Foreskin keratinocyte (primary cell): ENCODE measurements at places on chromosomes 13 and 19. TPM values are rescaled to one million over a fixed set of nuclear protein-coding genes. Genes with fewer than 3 reads are reported as not detected.

NLRP4 gene
- total RNA-seq: not detected in 2 replicates

RASL11A gene
- total RNA-seq: 2.0 and 2.3 TPM in 2 replicates

ZNF555 gene
- total RNA-seq: 4.3 and 4.4 TPM in 2 replicates

DNA sequence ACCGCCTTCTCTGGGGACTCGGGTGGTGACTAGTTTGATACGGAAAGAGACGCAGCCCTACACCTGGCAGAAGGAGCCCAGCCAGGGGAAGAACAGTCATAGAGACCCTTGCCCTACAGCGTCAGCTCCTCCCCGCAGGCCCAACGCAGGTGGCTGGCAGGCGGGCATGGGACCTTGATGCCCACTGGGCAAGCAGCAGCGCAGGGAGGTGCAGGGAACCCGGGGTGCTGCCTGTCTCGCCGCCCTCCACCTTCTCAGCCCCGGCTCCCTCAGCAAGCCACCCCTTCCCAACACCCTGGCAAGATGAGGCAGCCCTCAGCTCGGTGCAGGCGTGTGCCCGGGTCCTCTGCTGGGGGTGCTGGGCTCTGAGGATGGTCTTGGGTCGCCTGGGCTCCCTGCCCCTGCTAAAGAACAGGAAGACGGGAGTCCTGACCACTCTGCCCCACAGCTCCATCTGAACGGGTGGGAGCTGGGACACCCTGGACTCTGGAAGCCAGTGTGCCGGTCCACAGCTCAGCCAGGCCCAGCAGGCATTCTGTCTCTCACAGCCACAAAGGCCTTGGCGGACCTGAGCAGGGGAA, 9.0 kb downstream of the MIER2 start:
- no peak for DNase-seq

GRCh38 chr19:57720878-57721277, 6.5 kb downstream of the ZNF671 start:
- DNase-seq: no peak

DNA sequence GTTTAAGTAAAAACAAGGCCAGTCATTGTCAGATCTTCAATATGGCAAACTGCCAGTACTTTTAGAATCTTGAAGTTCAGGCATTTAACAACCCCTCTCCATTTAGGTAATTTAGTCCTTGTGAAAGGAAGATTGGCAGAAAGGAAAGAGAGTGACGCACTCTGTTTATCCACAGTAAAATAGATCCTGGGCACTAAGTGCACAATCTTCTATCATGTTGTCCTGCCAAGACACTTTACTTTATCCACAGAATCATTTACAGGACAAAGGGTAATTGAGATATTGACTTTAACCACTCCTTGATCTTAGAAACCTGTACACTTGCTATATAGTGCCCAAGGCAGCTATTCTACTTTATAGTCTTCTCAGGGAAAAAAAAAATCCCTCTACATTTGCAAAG, 786.4 kb upstream of the SLITRK1 start:
- no peak for DNase-seq

- DNase-seq: no peak
These were observed 46.1 kb downstream of the LATS2 start for GRCh38 chr13:21015284-21015683.

- DNase-seq: no peak
These were observed 302.7 kb downstream of the FGF9 start for GRCh38 chr13:21973437-21974125.

DNA sequence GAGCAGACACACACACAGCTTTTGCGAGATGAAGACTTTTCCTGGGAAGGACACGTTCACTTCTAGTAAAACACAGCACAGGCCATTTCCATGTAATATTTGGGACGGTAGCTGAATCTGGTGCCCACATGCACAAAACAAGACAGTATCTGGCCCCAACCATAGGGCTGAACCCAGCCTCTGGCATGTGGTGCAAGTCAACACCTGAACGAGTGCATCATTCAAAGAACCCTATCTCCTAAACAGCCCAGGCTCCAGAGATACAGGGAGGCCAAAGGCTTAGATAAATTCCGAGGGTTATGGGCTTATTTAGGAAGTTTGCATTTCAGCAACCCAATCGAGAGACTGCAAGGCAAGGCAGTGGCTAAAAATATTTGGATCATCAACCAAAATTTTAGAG, 2.7 kb upstream of the TFDP1 start:
- DNase-seq: no peak

DNA sequence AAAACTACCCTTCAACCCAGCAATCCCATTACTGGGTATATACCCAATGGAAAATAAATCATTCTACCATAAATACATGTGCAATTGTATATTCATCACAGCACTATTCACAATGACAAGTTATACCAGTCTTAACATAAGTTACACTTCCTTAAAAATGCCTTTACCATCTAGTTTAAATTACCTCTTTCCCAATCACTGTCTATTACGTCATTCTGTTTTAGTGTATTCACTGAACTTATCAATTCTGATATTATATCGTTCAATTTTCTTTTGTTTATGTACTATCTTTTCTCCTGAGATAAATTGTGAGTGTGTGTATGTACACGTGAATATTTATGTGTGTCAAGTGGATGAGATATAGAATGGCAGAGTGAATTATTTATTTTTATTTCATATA, 1416.8 kb downstream of the OLFM4 start:
- DNase-seq: no peak

DNA sequence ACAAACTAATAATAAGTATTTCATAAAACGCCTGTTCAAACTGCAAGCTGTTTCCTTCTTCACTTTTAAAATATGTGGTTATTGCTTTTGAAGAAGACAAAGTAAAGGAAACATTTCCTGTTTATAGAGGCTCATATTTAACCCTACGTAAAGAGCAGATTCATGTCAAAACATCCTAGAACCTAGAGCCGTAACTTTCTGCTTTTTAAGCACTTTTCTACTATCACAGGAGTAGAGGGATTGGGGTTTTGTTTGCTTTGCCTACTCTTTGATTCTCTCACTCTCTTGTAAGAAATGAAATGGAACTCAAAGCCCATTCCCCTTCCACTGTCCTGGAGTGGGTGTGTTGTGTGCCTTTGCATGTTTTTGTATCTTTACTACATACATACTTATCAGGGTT, 54.0 kb upstream of the GPR183 start:
- no peak for DNase-seq

- no peak for DNase-seq
These were observed 4.7 kb upstream of the TMPRSS9 start for GRCh38 chr19:2355168-2356035.

- DNase-seq: no peak
These were observed 7.6 kb downstream of the CAPN12 start for GRCh38 chr19:38736413-38737280.

DNA sequence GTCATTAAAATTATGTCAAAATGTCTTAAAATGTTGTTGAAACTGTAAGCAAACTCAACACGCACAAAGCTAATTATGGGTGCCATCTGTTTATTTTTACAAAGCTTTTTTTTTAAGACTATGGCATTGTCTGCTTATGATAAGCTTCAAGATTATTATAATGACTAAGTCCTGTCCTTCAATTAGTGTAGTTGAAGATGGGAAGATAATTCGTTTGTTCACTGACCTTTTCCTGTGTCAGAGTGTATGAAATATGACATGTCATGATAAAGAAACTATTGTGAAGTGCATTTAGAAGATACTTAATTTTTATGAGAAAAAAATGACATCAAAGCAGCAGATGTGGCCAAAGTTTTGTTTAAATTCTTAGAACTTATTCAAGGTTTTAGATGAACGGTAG, 211.3 kb downstream of the PCCA start:
- DNase-seq: no peak

DNA sequence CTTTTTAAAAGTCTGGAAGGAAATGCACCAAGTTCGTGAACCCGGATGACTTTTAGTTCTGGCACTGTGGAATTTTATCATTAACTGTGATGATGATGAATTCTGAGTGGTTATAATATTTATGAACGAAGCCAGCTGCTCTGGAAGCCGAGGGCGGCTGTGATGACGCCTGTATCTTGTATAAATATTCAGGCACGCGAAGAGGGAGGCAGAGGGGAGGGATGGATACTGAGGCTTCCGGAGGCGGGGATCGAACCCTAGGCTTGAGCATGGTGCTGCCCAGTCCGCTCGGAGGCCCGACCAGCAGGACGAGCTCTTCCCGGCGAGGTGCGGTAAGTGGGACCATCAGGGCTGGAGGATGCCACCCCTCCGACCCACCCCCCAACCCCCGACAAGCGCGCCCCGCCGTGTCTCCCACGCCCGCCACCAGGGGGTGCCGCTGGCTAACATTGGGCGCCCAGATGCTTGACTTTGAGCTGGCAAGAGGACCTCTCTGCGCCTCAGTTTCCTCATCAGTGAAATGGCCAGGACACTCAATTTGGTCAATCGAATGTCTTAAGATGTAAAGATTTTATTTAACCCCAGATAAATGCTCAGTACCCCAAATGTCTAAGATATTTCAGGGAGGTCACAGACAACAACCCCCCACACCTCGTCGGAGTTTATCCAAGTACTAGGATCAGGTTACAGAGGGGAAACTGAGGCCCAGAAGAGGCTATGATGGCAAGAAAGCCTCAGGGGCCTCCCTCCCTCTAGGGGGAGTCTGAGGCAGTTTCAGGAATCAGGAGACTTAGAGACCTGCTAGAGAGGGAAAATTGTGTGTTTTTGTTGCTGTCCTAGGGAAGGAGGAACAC, 4.5 kb upstream of the RAB3A start:
- no peak for DNase-seq
